CD4-positive, alpha-beta T cell treated with Interleukin-21 for 1 hour (primary cell): ENCODE measurements at places on chromosomes 4 and X.

DNA sequence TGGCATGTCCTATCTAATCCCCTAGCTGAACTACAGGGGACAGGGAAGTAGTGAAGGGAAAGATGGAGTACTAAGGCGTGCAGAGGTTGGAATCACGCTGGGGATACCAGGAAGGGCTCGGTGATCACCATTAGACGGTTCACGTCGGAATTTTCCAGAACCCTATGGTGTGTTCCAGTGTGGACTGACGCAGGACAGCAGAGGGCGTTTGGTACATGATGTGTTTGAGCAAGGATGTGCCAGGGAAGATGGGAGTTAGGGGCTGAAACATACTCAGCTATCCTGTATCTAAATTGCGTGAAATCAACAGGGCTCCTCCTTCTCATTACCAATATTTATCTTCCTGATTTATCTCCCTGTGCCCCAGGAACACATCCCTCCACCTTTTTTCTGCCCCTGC, 33.7 kb downstream of the PRPS2 start:
- no peak for DNase-seq

DNA sequence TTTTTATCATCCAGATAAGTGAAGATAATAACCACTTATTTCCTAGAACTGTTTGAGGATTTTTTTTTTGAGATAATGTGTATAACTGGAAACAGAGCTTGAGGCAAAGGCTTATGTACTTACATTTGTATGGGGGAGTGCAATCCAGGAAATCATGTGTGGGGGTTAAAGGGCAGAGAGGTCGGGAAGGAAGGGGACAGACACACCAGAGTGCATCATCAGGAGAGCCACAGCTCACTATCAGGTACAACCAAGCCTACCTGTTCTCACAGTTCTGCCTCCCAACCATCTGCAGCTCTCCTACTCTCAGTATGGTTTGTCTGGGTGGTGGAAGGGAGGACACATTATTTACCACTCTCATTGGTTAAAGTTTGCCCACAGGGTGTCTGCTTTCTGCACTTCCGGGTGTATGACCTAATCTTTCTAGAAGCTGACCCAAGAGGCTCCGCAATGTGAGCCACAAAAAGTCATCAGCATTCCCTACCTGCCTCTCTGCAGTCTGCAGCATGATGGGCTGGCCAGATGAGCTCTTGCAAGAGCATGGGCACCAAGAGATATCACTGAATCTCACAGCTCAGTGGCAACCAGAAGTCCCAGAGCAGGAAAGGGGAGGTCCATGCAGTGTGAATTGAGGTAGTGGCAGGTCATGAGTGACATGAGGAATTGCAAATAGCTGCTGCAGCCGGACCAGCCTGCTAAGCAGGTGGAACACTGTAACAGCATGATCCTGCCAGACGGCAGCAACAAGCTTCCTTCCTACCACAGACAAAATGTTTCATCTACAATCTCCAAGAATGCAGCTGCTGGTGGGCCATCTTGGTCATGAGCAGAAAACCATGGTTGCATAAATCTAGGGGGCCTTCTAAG, 36.9 kb upstream of the SPRY1 start:
- no peak for DNase-seq

DNA sequence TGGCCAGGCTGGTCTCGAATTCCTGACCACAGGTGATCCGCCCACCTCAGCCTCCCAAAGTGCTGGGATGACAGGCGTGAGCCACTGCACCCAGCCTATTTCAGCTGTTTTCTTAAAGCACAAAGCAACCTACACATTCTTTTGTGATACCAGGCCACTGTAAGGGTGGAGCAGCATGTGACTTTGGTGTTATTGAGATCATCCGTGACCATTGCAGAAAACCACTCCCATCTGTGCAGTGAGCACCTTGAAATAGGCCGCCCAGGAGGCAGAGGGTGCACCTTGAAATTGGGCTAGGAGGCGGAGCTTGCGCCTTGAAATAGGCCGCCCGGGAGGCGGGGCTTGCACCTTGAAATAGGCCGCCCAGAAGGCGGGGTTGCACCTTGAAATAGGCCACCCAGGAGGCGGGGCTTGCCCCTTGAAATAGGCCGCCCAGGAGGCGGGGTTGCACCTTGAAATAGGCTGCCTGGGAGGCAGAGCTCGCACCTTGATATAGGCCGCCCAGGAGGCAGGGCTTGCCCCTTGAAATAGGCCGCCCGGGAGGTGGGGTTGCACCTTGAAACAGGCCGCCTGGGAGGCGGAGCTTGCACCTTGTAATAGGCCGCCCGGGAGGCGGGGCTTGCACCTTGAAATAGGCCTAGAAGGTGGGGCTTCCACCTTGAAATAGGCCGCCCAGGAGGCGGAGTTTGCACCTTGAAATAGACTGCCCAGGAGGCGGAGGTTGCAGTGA, 9.0 kb upstream of the SLC25A6 start:
- DNase-seq = no peak

DNA sequence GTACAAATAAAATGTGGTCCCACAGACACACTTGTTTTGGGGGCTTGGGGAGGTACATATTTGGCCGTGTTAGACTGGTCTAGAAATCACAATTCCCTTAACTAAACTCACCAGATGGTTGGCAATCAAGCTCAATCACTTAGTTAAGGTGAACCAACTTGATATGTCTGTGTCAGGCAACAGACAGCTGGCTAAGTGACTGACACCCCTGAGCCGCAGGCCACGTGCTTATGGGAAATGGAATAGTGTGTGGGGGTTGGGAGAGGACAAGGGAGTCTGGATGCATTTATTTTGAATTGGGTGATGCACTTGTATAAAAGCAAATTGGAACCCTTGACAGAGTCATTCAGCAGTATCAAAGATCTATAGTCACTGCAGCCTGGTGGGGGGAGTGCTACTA, 209.0 kb downstream of the HS6ST2 start:
- no peak for DNase-seq

DNA sequence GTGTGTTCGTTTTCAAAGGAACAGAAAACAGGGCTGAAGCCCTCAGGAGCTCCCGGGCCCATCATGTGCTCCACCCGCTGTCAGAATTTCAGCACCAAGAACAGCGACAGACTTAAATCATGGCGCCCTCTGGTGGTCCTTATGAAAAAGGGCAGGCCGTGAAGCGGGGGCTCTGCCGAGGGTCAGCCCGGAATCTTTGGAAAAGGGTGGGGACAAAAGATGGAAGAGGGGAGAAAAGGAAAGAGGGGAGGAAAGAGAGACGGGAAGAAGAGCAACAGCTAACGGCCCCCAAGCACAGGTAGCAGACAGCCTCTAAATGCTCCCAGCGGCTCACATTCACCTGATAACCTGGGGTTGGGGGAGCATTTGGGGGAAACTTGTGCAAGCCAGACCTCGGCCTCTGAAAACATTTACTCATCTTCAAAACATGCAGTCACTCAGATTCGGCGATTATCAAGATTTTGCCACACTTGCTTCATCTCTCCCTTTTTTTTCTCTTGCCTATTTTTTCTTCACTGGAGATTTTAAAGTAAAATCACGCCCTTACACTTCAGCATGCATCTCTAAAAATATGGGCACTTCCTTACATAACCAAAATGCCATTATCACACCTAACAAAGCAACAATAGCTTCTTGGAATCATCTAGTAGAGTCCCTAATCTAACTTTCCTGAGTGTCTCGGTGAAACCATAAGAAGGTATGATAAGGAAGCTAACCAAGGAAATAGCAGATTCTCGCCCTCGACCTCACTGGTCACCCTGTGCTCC, 28.1 kb upstream of the MAN2B2 start:
- peak; percentile 45 for DNase-seq

GRCh38 chr4:144176476-144176875, 36.0 kb upstream of the GYPA start:
- DNase-seq = no peak

- DNase-seq = no peak
Measured at GRCh38 chr4:133597251-133597650, 448.2 kb downstream of the PCDH10 start.

- DNase-seq = no peak
Measured at GRCh38 chrX:31819455-31819854, 747.6 kb upstream of the FTHL17 start.

GRCh38 chrX:139026811-139027210, 315.3 kb upstream of the FGF13 start:
- no peak for DNase-seq

- DNase-seq = no peak
Measured at GRCh38 chrX:13288671-13289070, 31.2 kb downstream of the ATXN3L start.

DNA sequence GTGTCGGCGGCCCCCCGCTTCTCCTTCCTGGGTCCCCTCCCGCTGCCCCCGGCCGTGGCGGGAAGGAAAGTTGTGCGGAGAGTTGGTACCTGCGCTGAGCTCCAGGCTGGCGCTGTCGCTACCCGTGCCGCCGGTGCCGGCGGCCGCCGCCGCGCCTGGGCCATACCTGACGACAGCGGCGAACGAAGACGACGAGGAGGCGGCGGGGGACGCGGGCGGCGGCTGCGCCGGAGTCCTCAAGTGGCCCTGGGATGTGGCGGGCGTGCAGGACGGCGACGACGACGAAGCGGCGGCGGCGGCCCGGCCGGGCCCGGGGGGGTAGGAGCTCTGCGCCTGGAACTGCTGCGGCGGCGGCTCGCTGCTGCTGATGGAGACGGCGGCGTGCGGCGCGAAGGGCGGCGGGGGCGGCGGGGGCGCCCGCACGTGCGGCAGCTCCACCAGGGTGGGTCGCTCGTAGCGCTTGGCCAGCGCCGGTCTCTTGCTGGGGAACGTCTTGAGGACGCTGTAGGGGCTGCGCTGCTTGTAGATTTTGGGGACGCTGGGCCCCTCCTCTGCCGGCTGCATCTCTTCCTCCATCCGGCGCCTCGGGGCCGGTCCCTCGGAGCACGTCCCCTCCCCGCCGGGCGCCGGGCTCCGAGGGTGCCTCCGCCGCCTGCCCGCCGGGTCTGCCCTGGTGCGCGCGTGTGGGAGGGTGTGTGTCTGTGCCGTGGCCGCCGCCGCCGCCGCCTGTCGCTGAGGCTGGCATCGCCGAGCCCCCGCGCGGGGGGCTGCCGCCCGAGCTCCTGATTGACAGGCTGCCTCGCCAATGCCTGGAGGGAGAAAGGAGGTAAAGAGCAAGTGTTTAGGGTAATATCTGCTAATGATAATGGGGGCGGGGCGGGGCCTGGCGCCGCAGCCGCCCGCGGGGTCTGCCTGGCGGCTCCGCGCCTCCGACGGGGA, 618 bp downstream of the BEND4 start:
- peak; percentile 25 for DNase-seq

DNA sequence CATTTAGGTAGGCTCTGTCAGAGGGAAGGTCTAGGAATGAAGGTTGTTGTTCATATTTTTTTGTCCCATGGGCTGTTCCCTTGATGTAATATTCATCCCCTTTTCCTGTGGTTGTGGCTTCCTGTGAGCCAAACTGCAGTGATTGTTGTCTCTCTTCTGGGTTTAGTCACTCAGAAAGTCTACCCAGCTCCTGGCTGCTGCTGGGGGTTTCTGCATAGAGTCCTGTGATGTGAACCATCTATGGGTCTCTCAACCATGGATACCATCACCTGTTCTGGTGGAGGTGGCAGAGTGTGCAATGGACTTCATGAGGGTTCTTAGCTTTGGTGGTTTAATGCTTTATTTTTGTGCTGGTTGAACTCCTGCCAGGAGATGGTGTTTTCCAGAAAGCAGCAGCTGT, 122.8 kb downstream of the ZC4H2 start:
- no peak for DNase-seq

DNA sequence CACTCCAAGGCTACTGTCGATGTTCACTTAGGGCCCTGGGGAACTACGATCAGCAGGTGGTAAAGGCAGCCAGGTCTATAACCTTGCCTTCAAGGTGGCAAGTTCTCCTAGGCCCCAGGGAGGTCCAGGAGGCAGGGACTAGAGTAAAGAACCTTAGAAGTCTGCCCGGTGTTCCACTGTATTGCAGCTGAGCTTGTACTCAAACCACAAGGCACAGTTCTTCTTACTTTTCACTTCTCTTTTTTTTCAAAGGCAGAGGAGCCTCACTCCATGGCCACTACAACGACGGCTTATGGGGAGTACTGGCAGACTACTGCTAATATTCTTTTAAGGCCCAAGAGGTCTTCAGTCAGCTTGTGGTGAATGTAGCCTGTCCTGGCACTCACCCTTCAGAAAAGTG, 78.8 kb upstream of the GPR174 start:
- DNase-seq = no peak

GRCh38 chrX:54087661-54088060, 43.4 kb upstream of the PHF8 start:
- no peak for DNase-seq

GRCh38 chrX:40402831-40403533, 177.8 kb upstream of the ATP6AP2 start:
- no peak for DNase-seq

- no peak for DNase-seq
Measured at GRCh38 chrX:148380107-148380506, 120.3 kb upstream of the AFF2 start.

GRCh38 chr4:145487631-145488030, 6.0 kb downstream of the SMAD1 start:
- DNase-seq = no peak

DNA sequence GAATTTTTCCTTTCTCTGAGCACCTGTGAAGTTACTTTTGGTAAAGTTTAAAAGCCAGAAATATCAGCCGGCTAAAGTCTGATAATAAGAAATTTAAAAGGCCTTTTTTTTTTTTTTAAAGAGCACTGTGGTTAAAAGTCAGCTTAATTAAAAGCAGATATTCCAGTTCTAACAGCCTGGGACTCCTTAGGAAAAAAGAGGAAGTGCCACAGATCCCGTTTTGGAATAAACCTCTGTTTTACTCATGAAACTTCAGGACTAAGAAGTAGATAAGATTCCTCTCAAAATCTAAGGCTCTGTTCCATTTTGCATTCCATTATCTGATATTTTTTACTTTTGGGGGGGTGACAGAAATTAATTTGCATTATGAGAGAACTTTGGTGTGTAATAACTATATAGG, 37.8 kb downstream of the ABCB7 start:
- DNase-seq = no peak

DNA sequence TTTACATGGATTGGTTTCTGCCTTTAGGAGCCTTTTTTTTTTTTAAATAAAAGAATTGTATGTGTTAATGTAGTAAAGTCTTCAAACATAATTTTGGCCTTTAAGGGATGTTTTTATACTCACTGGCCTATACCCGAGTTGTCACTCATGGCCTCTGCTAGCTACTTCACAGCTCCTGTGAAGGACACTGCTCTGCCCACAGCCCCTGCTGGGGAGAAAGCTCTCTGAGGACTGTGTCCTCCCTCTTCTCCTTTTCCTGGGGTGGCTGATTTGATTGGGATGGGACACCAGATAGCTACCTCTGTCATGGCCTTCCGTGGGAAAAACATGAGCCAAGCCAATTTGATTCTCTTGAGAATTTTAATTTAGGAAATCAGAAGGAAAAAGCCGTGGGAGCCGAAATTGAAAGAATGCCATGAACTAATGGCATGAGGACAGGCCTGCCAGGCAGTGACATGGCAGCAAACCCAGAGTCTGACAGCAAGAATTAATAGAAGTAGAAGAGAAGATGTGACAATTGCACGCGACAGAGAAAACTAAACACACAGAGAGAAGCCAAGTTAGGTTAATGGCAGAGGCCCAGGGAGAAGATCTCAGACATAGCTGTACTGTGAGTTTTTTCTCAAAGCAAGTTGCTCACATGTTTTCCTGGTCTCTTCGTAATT, 81.4 kb downstream of the ARHGAP10 start:
- DNase-seq = no peak
